G401 (cell line): ENCODE measurements at places on chromosomes 2 and 18. TPM values are rescaled to one million over a fixed set of nuclear protein-coding genes. Genes with fewer than 3 reads are reported as not detected.

Gene MYOM1
- total RNA-seq: 0.06 and 0.17 TPM in 2 replicates

DNA sequence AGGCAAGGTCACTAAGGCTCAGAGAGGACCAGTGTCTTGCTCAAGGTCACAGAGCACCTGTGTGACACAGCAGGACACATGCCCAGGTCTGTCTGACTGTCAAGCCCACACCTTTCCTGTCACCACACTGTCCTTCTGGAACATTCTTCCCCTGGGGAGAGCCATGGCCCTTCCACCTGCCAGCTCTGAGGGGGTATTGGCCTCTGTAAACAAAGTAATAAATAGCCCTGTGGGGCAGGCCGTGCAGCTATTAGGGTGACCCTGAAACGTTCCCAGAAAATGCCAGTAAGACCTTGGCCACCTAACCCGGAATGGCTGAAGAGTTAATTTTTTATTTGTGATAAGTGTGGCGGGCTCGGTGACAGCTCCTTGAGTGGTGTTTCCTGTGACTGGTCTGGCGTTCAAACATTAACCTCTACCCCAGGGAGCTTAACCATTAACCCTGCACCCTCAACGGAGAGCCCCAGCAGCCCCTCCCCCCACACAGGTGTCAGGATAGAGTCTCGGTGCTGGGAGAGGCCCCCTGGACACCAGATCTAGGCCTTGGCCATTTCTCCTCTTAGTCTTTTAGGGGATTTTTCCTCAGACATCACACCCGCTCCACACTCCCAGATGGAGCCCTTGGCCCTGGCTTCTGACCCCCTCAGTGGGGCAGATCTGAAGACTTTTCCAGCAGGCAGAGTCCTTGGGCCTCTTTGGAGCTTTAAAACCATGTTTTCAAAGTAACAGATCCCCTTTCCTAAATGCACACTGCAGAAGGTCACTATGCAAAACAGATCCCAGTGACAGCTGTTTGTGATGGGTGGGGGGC, 36.6 kb downstream of the SCTR start:
- no peak for DNase-seq

- DNase-seq: peak; percentile 45
These were observed 410 bp upstream of the TGIF1 start for GRCh38 chr18:3449512-3450011.

GRCh38 chr2:52312486-52312885, 1280.6 kb upstream of the NRXN1 start:
- no peak for DNase-seq
